ENCODE measurements at places on chromosomes 5 and 9.

- DNase-seq: peak; percentile 82
These were observed 147.1 kb downstream of the ZNF608 start for GRCh38 chr5:124599028-124599973.

DNA sequence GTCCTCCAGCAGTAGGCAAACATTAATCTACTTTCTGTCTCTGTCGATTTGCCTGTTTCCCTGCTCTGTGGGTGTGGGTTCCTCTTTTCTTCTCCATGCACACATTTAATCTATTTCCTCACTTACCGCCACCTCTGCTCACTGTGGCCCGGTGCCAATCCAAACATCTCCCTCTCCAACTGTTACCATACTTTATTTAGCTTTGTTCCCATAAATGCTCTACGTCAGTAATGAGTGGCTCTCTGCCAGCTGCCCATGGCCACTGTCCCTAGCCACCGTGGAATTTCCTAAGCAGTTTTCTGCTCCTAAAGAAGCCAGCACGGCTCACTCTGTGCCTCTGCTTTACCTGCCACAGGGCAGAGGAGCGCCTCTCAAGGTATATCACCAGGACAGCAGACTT is 19.5 kb upstream of the GOLPH3 start:
- DNase-seq: peak; percentile 87

- DNase-seq: no peak
These were observed 189.1 kb downstream of the ADGRV1 start for GRCh38 chr5:90747693-90748092.

DNA sequence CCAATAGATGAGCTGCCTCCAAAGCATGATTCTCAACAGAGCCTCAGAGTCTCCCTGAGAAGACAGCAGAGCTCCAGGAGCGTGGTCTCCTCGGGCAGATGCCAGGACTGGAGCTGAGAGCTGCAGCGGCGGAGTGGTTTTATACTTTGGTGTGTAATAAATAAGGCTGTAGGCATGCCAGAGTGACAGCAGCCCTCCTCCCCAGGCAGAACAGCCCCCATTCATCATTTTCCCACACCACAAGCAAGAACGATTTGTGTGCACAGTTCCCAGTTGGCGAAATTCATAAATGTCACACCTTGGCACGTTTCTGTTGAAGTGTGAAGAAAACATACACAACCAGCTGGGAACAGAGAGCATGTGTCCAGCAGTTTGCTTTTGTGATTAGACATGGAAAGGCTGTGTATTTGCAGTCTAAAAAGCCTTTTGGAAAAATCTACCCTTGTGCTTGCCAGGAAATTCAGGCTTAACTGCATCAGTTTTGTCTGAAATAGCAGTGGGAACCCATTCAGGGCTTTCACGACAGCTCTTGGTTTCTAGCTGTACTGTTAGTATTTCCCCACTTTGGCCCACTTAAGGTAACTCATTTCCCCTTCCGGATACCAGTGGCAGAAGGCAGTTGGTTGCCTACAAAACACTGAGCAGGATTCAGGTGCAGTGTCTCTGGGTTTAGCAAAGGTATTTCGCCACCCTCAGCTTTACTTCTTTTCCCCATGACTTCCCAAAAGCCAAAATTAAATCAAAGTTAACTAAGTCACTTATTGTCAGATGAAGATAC is at the start of gene C1QTNF3:
Gene C1QTNF3, minus strand, starts transcription at position 115 of the 778 bp plus-strand sequence. Its CDS starts 88 bp downstream, at position 27.
- peak; percentile 11 for DNase-seq

DNA sequence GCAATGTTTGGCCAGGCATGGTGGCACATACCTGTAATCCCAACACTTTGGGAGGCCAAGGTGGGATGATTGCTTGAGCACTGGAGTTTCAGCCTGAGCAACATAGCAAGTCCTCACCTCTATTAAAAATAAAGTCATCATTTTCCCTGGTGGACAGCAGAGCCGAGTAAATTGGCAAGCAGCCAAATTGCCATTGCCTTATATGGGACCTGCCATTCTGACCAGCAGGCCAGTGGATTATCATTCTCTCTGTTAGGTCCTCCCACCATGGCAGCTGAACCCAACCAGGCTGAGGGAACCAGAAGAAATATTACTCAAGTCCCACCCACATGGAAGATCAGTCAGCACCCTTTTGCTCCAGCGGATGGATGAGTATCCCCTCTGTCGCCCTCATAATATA is 1829.9 kb downstream of the EFNA5 start:
- no peak for DNase-seq

DNA sequence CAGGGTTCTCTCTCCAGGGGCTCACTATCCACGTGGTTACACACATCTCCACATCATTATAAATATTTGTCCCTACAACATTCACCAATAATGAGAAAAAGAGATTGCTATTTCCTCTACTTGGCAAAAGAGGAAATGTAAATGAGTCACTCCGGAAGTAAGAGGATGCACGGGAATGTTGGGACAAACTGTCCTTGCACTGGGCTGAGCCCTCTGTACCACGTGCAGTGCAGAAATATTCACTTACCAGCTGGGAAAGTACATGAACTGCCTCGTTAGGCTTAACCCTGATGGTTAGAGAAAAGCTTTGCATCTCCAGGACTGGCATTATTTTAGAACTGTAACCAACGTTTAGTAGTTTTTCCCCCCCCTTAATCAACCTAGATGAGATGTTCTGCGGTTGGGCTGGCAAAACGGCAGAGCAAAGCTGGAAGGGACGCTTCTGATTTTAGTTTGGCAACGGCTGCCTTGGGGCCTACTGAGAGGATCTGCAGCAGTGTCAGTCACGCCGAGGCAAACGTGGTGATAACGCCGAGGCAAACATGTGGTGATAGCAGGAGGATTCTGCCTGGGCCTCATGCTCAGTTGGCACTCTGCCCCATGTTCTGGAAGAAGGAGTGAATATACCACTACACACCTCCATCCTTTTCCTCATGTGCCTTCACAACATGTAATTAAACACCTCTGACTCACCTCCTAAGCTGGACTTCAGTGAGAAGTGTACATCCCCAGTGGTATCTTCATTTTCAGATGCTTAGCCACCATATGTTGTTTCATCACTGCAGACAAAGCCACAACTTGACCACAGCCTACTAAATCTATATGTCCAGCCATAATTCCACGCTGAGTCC is 661.4 kb upstream of the KLF4 start:
- peak; percentile 18 for DNase-seq

DNA sequence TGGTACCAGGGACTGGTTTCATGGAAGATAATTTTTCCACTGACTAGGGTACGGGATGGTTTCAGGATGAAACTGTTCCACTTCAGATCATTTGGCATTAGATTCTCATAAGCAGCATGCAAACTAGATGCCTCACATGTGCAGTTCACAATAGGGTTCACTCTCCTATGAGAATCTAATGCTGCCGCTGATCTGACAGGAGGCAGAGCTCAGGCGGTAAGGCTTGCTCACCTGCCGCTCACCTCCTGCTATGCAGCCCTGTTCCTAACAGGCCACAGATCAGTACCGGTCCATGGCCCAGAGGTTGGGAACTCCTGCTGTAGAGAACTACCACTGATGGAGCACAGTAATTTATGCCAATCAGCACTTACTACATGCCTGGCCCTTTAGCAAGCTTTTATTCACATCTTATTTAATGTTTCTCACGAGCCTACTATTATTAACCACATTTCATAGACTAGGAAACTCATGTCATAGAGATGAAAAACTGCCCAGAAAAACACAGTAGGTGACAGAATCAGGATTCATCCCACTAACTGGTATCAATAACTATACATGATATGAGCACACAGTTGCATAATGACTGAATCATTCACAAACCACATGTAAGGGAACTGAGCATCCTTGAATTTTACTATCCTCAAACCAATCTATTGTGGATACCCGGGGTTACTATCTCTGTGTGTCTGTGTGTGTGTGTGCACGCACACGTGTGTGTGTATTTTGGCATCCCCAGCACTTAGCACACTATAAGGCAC is 46.5 kb downstream of the SVEP1 start:
- DNase-seq: no peak

DNA sequence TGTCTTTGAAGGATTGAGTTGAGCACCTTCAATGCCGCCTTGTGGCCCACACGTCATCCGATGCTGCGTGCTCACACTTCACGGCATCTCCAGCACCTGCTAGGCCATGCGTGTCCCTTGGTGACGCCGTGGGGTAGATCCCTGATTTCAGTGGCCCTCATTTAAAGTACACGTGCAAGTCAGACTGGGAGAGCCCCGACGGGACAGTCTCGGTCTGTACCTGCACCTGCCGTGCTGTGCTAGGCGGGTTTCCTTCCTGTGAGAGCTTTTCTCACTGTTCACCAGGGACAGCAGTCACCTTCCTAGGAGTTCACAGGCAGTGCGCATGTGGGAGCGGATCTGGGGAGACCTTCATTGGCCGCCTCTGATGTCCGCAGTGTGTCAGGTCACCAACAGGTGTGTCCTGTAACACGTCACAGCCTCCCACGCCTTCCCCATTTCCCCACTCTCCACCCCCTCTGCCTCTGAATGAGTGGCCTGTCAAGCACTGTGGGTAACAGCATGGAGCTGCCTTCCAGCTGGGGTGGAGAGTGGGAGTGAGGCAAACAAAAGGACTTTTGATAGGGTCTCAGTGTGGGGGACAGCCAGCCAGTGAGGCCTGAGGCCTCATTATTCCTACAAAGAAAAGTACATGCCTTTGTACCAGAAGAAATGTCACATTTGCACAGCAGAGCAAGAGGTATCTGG is 236.4 kb downstream of the FANCC start:
- DNase-seq: no peak

GRCh38 chr5:150538007-150538917 is 30.3 kb downstream of the NDST1 start:
- DNase-seq: no peak

- no peak for DNase-seq
These were observed 453.9 kb downstream of the NFIB start for GRCh38 chr9:13860019-13860418.

All from NCI-H1694 (cell line).